HFFc6 (cell line): ENCODE measurements at places on chromosomes 2 and 18. TPM values are rescaled to one million over a fixed set of nuclear protein-coding genes. Genes with fewer than 3 reads are reported as not detected.

Gene SULT1C2
- total RNA-seq, result not detected in 3 replicates

DNA sequence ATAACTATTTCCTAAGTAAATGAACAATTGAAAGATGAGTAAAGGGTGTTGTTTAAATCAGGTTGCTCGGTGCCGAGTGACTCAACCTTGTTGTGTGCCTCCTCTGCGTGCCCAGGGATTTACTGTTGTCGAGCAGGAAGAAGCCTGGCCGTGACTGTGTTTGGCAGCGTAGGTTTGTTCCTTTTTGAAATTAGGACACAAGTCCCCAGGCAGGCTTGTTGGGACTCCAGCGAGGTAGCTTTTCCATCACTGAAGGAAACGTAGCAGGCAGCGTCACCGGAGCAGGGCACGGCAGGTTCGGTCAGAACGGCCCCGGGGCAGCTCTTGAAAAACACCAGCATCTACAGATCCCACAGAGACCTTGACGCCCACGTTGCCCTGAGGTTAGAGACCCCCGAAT lies 48.6 kb downstream of the TMEM18 start:
- H3K4me1 ChIP-seq, result no peaks in the 10 kb centered on the region
- no peaks in the 10 kb centered on the region; the same call in 1 of the 2 replicates for H3K27me3 ChIP-seq
- H3K27ac ChIP-seq, result no peak overlapping the region
- DNase-seq, result no peak
- H3K36me3 ChIP-seq, result no peaks in the 10 kb centered on the region

DNA sequence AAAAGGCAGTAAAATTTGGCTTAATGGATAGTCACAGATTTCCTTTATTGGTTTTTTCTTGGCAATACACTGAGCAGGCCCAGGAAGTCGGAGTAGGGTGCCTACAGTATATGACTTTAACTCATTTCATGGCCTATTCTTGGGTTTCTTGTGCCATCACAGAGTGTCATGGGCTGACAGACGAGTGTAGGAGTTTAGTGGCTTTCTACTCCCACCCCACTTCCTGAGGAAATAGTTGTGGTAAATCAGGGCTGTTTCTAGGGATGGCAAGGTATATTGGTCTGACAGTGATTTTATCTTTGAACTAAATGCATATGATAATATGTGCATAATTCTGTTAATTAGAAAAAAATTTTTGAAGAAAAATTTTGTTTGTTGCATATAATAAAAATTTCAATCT lies 100.1 kb downstream of the PLCL1 start:
- no peak for DNase-seq
- no peaks in the 10 kb centered on the region; the same call in 1 of the 2 replicates for H3K27me3 ChIP-seq
- no peak overlapping the region for H3K27ac ChIP-seq
- peaks cover 22% of the 10 kb centered on the region; the same call in 1 of the 2 replicates for H3K4me1 ChIP-seq
- H3K4me3 ChIP-seq, result no peak overlapping the region

DNA sequence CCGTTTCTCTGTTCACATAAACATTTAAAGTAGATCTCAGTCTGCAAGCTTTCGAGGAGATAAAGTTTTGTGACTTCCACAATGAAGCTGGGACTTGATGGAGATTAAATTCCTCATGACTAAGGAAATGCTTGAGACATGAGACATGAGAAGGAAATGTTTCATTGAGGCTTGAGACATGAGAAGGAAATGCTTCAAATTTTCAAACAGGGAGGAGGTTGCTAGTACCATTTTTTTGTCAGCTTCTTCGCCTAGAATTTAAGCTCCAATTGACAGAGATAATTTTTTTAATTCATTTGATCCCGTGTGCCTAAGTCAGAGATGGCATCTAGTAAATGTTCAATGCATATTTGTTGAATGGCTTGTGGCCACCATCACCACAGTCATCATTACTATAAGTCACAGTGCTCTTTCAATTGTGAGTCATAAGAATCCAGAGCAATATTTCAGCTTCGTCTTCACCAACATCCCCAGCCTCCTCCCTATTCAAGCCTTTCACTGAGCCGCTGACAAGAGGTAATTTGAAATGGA lies 543 bp upstream of the MARCHF4 start:
- H3K36me3 ChIP-seq, result peaks cover 9% of the 10 kb centered on the region
- H3K4me1 ChIP-seq, result peaks cover 73% of the 10 kb centered on the region
- H3K27me3 ChIP-seq, result peaks cover 4% of the 10 kb centered on the region

GRCh38 chr2:19251554-19251953 lies 106.9 kb downstream of the OSR1 start:
- H3K4me3 ChIP-seq, result no peak overlapping the region
- H3K27ac ChIP-seq, result no peak overlapping the region
- DNase-seq, result no peak
- H3K27me3 ChIP-seq, result peaks cover 3% of the 10 kb centered on the region

DNA sequence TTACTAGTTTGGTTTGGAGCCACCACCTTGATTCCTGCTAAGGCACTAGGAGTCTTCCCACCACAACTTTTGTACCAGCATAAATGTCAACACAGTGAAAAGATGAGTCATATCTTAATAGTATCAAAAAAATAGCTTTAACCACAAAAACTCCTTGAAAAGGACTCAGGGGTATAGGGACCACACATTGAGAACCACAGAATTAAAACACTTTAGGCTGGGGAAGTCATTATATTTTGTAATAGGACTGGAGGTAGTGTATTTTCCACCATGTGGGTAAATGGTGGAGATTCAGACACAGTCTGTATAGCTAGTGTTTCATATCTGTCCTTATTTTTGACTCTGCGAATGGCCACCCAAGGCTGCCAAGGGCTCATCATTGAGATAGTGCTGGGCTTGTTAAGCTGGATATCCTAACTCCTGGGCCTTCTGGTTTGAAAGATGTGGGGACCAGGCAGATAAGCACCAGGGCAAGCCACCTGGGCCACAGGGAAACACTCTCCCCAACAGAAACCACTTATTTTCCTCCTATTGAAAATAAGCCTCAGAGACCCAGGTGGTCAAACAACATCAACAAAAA lies 19.1 kb upstream of the FHL2 start:
- H3K27me3 ChIP-seq, result peaks cover 19% of the 10 kb centered on the region
- H3K36me3 ChIP-seq, result peaks cover 7% of the 10 kb centered on the region
- peak; percentile 40 for DNase-seq
- no peak overlapping the region for H3K4me3 ChIP-seq

DNA sequence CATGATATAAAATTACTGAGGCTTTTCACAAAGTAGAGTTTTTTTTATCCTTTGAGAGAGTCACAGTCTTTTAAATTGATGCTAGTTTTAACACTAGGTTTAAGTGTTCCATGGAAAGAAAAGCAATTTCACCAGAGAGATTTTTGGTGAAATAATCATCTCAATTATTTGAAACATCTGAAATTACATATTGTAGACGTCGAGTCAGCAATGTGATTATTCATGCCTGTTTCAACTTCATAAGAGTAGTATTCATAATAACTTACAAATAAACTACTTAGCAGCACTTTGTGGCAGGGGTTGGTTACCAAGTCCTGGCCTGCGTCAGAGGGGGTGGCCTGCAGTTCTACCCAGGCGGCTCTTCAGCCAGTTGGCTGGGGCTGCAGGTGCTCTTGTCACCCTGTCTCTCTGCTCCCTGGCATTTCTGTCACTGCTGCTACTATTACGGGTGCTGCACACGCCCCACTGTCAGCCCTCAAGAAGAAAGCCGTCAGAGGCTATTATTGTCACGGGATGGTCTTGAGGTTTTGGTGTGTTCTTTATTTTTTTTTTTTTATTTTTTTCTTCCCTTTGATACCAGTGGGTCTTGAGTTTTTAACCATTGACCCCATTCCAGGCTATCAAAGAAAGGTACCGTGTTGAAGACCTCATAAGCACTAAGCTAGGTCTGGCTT lies 50.4 kb downstream of the MALT1 start:
- no peak for DNase-seq
- H3K27me3 ChIP-seq, result no peaks in the 10 kb centered on the region; the same call in 1 of the 2 replicates
- H3K4me1 ChIP-seq, result peaks cover 7% of the 10 kb centered on the region
- no peak overlapping the region for H3K4me3 ChIP-seq

- DNase-seq, result no peak
- peaks cover 4% of the 10 kb centered on the region for H3K27me3 ChIP-seq
- H3K36me3 ChIP-seq, result no peaks in the 10 kb centered on the region
- H3K27ac ChIP-seq, result no peak overlapping the region
- no peak overlapping the region for H3K4me3 ChIP-seq
These were observed 140.7 kb downstream of the PTRHD1 start for GRCh38 chr2:24652265-24653182.

GRCh38 chr2:32496662-32497061 lies 131.2 kb upstream of the TTC27 start:
- H3K27ac ChIP-seq, result no peak overlapping the region
- no peak for DNase-seq
- peaks cover 5% of the 10 kb centered on the region for H3K27me3 ChIP-seq
- H3K36me3 ChIP-seq, result peaks cover 27% of the 10 kb centered on the region
